ENCODE measurements at places on chromosomes 16 and 17. TPM values are rescaled to one million over a fixed set of nuclear protein-coding genes. Genes with fewer than 3 reads are reported as not detected.

The FOXK2 gene
- total RNA-seq: 19.9 TPM

The OMG gene
- total RNA-seq: 1.5 TPM

The CMTM1 gene
- 3.1 TPM for total RNA-seq

The EEF2K gene
- 37.2 TPM for total RNA-seq

The ZG16B gene
- 2.4 TPM for total RNA-seq

Data from urinary bladder (tissue), 4 donors.